ENCODE measurements at places on chromosomes 12 and 14.

- DNase-seq = no peak
Observed at GRCh38 chr14:66979101-66979974, 209.9 kb upstream of the GARIN2 start.

GRCh38 chr14:65637780-65638179, 225.2 kb downstream of the FUT8 start:
- no peak for DNase-seq

- no peak for DNase-seq
Observed at GRCh38 chr14:80477388-80478160, 266.3 kb upstream of the DIO2 start.

GRCh38 chr12:75592086-75592485, 80.7 kb upstream of the KRR1 start:
- no peak for DNase-seq

- no peak for DNase-seq
Observed at GRCh38 chr14:34081101-34081575, 130.3 kb upstream of the EGLN3 start.

GRCh38 chr12:82600379-82600778, 86.3 kb upstream of the TMTC2 start:
- DNase-seq = no peak

GRCh38 chr12:108729612-108730364, 1.5 kb downstream of the CORO1C start:
- no peak for DNase-seq

GRCh38 chr12:25020621-25021243, 71.8 kb upstream of the BCAT1 start:
- DNase-seq = no peak

GRCh38 chr12:133156125-133156690, 25.1 kb upstream of the ZNF268 start:
- DNase-seq = no peak

DNA sequence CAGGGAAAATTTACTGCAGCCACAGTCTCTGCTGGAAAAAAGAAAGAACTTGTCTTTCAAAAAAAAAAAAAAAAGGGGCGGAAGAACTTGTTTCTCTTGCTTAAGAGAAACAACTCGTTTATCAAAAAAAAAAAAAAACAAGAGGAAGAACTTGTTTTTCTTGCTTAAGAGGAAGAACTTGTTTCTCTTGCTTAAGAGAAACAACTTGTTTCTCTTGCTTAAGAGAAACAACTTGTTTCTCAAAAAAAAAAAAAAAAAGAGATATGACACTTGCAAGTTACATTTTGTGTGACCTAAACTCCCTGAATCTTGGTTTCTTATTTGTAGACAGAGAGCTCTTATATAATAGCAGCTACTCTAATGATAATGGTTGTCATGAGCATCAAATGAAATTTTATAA, 44.7 kb upstream of the USP15 start:
- no peak for DNase-seq

Data from activated T-cell treated with anti-CD3 and anti-CD28 coated beads for 1 hour (primary cell).